T-cell (primary cell): ENCODE measurements at places on chromosomes 2 and 18. TPM values are rescaled to one million over a fixed set of nuclear protein-coding genes. Genes with fewer than 3 reads are reported as not detected.
A peak's percentile ranks its signal among the peaks of the same experiment; 100 is the strongest.

Gene ANKRD30B
- not detected for total RNA-seq

Gene RNF25
- 29.0 TPM for total RNA-seq

- no peaks in the 10 kb centered on the region for H3K4me1 ChIP-seq
- H3K36me3 ChIP-seq = no peaks in the 10 kb centered on the region
- H3K27me3 ChIP-seq = peaks cover 16% of the 10 kb centered on the region
- H3K4me3 ChIP-seq = peak overlapping the region; percentile 52
Measured at GRCh38 chr18:80147418-80148325, 38.6 kb downstream of the ADNP2 start.

DNA sequence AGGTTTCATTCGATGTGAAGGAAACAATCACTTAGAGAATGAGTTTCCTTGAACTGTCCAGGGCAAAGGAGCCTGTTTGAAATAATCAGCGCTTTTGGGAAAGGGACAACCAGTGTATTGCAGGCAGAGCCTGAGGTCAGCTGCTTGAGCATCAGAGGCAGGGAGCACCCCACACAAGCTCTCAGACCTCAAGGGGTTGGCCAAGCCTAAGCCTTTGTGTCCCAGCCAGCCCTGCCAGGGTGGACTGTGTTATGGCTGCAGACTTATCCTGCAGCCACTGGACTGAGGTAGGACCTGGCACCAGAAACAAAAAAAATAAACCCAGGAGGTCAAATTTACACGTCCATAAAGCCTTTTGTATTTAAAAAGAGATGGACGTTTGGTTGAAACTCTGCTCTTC, 228.3 kb downstream of the SEPTIN10 start:
- DNase-seq = no peak
- no peak overlapping the region for H3K4me3 ChIP-seq
- H3K27ac ChIP-seq = no peak overlapping the region
- H3K36me3 ChIP-seq = no peaks in the 10 kb centered on the region
- H3K4me1 ChIP-seq = no peaks in the 10 kb centered on the region
- H3K27me3 ChIP-seq = no peaks in the 10 kb centered on the region

GRCh38 chr2:230577114-230577513, 135.5 kb upstream of the CAB39 start:
- no peak overlapping the region for H3K4me3 ChIP-seq
- H3K36me3 ChIP-seq = no peaks in the 10 kb centered on the region
- DNase-seq = no peak
